ENCODE measurements at places on chromosomes 16 and 17.

- DNase-seq: no peak
Observed at GRCh38 chr17:12089809-12090384, 69.2 kb downstream of the MAP2K4 start.

GRCh38 chr17:35963663-35964062, 17.6 kb downstream of the CCL16 start:
- no peak for DNase-seq

- no peak for DNase-seq
Observed at GRCh38 chr16:71794943-71795342, 13.7 kb downstream of the AP1G1 start.

DNA sequence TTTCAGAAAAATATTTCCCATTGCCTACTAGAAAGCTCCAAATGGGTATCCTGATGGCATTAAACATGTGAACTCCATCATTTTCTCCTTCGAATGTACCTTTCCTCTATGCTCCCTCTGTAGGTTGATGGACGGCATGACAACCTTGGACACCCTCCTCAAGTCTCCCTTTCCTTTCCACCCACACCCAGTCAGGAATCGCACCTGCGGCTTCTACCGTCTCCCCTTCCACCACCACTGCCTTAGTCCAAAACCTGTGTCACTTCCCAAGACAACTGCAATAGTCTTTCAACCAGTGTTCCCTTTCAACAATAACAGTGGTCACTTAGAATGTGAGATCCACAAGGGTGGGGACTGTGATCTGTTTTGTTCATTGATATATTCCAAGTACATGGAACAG, 233.1 kb upstream of the AXIN2 start:
- no peak for DNase-seq

DNA sequence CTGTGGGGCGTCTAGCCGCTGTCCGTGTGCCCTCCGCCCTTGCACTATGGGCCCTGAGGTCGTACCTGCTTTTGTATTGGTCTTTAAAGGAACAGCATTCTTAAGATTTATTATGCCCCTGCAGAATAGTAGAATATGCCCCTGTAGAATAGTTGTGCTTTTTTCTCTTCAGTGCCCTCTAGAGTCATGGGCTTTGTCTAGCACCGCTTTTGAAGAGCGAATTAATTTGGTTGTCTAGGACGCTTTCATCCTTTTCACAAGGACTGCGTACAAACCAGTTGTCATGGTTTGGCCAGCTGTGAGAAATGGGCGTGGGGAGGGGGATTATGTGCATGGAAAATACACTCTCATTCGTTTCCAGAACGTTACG, 621 bp downstream of the CEP95 start:
- DNase-seq: no peak

DNA sequence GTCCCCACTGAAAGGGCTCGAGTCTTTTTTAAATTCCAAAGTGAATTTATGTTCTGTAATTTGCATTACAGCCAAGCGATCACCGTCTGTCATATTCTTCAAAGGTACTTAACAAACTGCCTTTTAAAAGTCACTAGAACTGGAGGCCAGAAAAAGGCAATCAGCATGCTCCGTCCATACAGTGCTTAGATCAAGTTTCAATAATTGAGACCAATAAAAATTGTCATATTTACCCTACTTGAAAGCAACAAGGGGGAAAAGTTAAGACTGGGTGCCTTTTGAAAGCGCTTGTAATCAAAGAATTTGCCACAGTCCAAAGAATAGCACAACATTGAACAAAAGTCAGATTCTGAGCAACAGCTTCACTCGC, 9.0 kb upstream of the ZFHX3 start:
- no peak for DNase-seq

DNA sequence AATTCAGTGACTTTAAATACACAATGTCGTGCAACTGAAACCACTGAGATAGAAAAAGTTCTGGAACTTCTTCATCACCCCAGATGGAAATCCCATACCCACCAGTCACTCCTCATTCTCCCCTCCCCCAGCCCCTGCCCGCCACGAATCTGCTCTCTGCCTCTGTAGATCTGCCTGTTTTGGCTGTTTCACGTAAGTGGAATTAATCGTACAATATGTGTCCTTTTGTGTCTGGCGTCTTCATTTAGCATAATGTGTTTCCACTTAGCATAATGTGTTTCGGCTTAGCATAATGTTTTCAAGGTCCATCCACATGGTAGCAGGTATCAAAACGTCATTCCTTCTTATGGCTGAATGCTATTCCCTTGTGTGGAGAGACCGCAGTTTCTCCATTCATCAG, 3.5 kb upstream of the SPPL2C start:
- DNase-seq: no peak

DNA sequence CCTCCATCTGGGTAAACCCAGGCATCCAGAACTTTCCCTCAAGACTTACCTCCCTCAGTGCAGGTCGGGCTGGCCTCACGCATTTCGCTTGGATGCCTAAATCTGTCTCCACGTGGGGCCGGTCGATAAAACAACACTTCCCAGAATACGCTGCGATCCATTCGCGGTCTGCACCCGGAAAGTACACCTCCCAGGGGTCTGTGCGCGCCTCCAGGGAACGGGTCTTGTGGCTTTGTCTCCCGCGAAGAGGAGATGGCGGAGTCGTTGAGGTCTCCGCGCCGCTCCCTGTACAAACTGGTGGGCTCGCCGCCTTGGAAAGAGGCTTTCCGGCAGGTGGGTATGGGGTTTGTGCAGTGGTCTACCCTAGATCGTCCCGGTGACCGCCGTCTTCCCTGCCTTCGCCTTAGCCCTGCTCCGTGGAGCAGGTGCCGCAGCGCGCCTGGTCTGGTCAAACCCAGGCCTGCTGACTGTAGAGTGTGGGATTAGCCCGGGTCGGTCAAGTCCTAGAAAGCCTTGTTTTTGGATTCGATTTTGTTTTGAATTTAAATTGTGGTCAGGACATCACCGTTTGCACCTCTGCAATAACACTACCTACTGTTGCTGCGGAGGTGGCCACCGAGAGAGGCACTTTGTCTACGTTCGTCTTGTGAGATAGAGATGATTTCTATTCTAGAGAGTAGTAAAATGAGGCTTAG, at the start of gene RPAIN:
Gene RPAIN (plus strand): TSS at position 224 of the 695 bp plus-strand sequence. CDS start 29 bp downstream, at position 253.
- peak; percentile 74 for DNase-seq

- DNase-seq: no peak
Observed at GRCh38 chr16:10729104-10730048, 14.3 kb upstream of the NUBP1 start.

- no peak for DNase-seq
Observed at GRCh38 chr17:76796081-76796480, 58.2 kb downstream of the MFSD11 start.

DNA sequence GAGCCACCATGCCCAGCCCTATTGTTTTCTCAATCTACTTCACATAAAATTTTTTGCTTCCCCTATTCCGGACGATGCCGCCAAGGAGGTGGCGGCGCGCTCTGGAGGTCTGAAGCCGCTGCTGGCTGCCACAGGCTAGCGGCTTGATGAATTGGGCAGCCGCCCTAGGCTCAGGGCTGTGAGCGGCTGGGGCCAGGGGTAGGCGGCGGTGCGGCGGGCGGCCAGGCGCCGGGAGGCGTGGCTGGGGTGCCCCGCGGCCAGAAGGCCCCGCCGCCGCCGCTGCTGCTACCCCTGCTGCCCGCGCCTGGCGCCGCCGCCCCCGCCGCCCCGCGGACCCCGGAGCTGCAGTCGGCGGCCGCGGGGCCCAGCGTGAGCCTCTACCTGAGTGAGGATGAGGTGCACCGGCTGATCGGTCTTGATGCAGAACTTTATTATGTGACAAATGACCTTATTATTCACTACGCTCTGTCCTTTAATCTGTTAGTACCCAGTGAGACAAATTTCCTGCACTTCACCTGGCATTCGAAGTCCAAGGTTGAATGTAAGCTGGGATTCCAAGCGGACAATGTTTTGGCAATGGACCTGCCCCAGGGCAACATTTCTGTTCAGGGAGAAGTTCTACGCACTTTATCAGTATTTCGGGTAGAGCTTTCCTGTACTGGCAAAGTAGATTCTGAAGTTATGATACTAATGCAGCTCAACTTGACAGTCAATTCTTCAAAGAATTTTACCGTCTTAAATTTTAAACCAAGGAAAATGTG, 41.7 kb downstream of the ANKFY1 start:
- DNase-seq: no peak

DNA sequence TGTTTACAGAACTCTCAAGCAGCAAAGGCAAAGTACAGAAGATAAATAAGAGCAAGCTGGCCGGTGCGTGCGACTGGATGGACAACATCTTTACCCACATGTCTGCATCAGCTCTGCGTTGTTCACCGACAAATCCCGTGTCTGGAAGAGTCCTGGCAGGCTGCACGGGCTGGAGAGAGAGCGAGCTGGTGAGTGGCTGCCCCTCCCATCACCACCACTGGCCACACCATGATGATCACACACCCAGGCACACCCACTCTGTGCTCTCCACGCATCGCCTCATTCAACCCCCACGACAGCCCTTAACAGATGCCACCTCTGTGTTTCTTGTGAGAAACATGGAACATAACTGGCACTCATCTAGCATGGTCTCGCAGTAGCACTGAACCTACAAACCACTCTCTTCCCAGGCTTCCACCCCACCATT, 59.2 kb downstream of the ANKRD11 start:
- no peak for DNase-seq

GRCh38 chr16:68665501-68665900, 20.4 kb downstream of the CDH3 start:
- DNase-seq: no peak

- DNase-seq: no peak
Observed at GRCh38 chr17:3043737-3044365, 19.6 kb downstream of the OR1D5 start.

DNA sequence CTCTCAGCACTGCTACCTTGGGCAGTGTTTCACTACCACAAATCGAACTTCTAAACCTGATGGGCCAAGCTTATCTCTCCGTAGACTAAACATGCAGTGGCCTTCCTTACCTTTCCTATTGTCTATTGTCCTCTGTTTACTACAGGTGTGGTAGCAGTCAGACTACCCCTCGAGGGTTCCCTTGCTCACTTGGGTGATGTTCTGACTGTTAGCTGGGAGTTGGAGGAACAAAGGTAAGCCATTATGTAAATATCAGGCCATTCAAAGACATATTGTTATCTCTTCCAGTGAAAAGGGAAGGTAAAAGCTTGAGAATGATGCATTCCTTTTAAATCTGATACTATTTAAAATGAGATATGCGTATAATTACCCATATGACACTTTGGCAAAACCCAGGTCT, 828.3 kb upstream of the EEF2KMT start:
- DNase-seq: no peak

DNA sequence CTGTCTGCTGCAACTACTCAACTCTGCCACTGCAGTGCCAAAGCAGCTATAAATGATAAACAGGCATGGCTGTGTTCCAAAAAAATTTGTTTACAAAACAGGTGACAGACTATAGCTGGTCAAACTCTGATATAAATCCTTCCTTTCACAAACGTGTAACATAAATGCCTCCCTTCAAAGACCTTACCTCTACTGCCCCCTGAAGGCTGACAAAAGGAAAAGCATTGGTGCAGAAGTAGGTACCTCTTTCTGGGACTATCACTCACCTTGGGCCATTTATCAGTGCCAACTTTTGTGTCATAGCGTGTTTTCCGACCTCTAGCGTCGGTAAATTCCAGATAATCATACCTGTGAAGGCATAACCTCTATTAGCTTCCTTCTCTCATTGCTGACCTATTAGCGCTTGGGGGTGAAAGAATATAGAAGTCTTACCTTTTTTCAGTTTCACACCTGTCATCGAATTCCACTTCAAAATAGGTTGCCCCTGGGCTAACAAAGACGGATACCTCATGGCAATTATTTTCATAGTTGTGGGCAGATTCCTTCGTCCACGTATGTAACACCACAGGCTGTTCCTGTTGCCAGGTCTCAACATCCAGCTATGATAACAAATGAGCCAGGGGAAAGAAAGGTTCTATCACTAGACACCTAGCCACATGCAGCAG, 67.9 kb downstream of the ZZEF1 start:
- no peak for DNase-seq

DNA sequence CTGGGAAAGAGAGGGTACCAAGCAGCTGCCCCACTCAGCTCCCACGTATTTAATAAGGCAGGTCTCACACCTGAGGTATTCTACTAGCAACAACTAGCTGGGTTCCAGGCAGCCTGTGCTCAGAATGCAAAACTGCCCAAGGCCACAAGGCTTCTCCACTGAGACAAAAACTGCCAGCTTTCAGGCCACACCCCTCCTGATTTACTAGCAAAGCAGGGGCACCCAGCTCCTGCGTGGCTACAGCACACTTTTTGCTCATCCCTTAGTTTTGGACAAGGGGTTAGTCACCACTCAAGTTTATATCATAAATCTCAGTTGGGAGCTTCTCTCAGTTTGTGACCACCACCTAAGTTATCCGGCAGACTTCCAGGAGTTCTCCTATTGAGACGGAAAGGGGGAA, 494.6 kb downstream of the CDH11 start:
- no peak for DNase-seq

GRCh38 chr17:13024526-13025257, 6.9 kb upstream of the ELAC2 start:
- DNase-seq: peak; percentile 40

DNA sequence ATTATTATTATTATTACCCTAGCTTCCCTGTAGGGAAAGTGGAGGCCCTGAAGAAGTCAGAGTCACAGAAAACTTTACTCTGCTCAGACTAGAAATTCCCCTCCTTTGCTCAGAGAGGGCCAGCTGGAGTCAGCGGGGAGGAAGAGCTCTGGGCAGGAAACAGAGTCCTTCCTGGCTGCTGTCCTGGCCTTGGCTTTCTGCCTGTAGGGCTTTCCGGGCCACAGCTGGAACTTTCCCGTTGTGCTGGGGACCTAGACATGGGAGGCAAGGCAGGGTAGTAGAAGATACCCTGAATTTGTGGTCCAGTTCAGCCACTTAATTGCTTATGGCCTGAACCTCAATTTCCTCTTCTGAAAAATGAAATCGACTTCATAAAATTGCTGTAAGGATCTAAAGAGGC, 14.0 kb upstream of the CCL2 start:
- no peak for DNase-seq

DNA sequence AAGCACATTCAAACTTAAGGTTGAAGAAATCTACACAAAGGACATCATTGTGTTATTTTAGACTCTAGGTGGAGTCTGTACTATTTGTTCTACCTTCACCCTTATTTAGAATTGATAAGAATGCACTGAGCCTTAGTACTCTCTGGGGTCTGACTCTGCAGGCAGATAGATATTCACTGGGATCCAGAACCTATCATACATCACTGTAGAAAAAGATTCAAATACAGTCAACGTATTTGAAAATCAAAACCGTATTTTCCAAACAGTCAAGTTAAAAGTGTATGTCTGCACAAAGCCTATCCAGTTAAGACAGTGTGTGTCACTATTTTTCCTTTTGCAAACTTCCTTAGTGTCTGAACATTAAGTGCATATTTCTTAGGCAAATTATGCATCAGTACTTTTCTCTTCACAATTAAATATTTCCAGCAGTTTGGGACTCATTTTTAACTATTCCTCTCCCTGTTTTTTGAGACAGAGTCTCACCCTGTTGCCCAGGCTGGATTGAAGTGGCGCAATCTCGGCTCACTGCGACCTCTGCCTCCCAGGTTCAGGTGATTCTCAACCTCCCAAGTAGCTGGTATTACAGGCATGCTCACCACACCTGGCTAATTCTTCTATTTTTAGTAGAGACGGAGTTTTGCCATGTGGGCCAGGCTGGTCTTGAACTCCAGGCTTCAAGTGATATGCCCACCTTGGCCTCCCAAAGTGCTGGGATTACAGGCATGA, 22.3 kb downstream of the MOSMO start:
- no peak for DNase-seq
